ENCODE measurements at places on chromosomes 1 and 21. TPM values are rescaled to one million over a fixed set of nuclear protein-coding genes. Genes with fewer than 3 reads are reported as not detected.

The GBP6 gene
- polyA plus RNA-seq = 0.24 TPM

The SERPINC1 gene
- polyA plus RNA-seq = 0.40 TPM

GRCh38 chr1:26539722-26540121 lies 10.2 kb downstream of the RPS6KA1 start:
- DNase-seq = no peak

- DNase-seq = no peak
Observed at GRCh38 chr1:47693115-47693514, 255.3 kb downstream of the FOXD2 start.

The RABIF gene
- polyA plus RNA-seq = 10.0 TPM

The MANEAL gene
- polyA plus RNA-seq = 4.4 TPM

- DNase-seq = peak; percentile 86
Observed at GRCh38 chr21:35232545-35233176, 183.6 kb upstream of the RUNX1 start.

The LCE1E gene
- not detected for polyA plus RNA-seq

The CCDC27 gene
- not detected for polyA plus RNA-seq

- DNase-seq = no peak
Observed at GRCh38 chr1:223702735-223703667, 9.3 kb upstream of the CAPN2 start.

- DNase-seq = peak; percentile 38
Observed at GRCh38 chr1:66503841-66504470, 30.0 kb upstream of the SGIP1 start.
